ENCODE measurements at places on chromosomes 11 and 22. TPM values are rescaled to one million over a fixed set of nuclear protein-coding genes. Genes with fewer than 3 reads are reported as not detected.

PRR33 gene
- not detected for total RNA-seq

ZNF70 gene
- total RNA-seq = 2.8 TPM

TAF1D gene
- total RNA-seq = 48.1 TPM

KIF18A gene
- 4.3 TPM for total RNA-seq

FOSL1 gene
- total RNA-seq = 147 TPM

TPBGL gene
- 0.33 TPM for total RNA-seq

POTEH gene
- not detected for total RNA-seq

GPHA2 gene
- not detected for total RNA-seq

FAM76B gene
- 8.1 TPM for total RNA-seq

GAB2 gene
- 10.1 TPM for total RNA-seq

LDHAL6A gene
- total RNA-seq = not detected

PLEKHA7 gene
- 12.7 TPM for total RNA-seq

KRTAP5-2 gene
- total RNA-seq = not detected

MMP12 gene
- not detected for total RNA-seq

PARVG gene
- under 0.01 TPM for total RNA-seq

TMEM45B gene
- total RNA-seq = 0.76 TPM

C22orf31 gene
- not detected for total RNA-seq

SEPTIN5 gene
- 6.4 TPM for total RNA-seq

MMP13 gene
- 0.33 TPM for total RNA-seq
